ENCODE measurements at places on chromosomes 12 and 14.

- DNase-seq = no peak
Measured at GRCh38 chr12:561391-561705, 101.6 kb downstream of the B4GALNT3 start.

DNA sequence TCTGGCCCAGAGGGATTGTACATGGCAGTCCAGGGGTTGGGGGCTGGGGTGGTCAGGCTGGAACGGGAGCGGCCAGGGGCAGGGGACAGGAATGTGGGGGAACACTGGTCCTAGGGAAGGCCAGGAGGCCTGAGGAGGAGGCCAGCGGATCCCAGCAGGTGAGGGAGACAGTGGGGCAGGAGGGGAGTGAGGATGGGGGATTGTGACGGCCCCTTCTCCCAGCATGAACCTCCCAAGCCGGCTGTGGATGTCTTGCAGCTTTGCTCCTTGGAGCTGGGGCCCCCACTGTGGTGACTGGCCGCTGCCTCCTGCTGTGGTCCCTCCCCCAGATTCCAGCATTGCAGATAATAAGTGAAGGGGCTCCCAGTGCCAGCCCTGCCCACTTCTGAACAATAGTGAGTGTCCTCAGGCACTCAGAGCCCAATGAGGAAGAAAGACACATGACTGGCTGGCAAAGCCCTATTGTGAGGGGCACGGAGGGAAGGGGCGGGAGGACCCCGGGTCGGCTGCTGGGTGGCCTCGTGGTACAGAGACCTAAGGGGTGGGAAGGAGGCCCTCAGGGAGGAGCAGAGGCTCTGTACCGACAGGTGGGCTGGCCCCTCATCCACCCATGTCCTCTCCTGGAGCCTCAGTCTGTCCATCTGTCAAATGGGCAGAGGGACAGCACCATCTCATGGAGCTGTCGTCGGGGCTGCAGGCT lies 215.0 kb downstream of the KIF26A start:
- no peak for DNase-seq

DNA sequence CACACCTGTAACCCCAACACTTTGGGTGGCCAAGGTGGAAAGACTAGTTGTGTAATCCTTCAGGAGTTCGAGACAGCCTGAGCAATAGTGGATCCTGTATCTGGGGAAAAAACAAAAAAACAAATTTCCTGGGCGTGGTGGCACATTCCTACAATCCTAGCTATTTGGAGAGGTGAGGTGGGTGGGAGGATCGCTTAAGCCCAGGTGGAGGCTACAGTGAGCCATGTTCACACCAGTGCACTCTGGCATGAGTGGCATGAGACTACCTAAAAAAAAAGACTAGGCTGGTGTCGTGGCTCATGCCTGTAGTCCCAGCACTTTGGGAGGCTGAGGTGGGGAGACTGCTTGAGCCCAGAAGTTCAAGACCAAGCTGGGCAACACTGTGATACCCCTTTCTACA lies 17.2 kb downstream of the PTGES3 start:
- DNase-seq = no peak

DNA sequence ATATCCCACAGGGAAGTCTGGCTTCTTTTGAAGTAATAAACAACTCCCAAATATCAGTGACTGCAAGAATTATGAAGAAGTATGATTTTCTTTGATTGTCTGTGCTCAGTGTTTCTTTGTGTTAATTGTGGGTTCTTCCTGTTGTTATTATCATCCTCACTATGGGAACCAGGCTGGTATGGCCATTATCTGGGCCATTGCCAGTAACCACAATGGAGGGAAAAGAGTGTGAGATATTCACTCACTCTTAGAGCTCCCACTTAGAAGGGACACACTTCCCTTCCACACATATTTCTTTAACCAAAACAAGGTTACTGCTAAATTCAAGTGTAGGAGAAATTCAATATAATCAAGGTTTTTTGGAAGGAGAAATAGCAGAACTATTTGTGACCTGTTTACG lies 503.7 kb downstream of the SLC6A15 start:
- DNase-seq = no peak

DNA sequence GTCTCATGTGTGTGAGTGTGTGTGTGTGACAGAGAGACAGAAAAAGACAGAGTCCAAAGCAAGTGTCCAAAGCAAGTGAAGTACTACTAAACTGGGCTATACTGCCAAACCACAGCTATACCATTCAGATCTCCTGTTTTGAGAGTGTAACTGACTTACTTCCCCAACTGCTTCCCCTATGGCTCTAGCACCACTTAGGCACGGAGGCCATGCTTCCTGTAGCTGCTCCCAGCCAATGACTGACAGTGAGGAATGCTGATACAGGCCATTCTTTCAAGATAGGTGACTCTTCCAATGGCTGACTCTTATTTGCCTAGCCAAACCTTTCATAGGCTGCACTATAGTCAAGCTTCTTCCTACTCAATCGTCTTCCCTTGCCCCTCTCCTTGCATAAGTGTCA lies 393.2 kb downstream of the BCAT1 start:
- no peak for DNase-seq

GRCh38 chr12:4221258-4221620 lies 52.3 kb upstream of the CCND2 start:
- DNase-seq = no peak

GRCh38 chr14:51715250-51715649 lies 63.5 kb downstream of the FRMD6 start:
- no peak for DNase-seq

DNA sequence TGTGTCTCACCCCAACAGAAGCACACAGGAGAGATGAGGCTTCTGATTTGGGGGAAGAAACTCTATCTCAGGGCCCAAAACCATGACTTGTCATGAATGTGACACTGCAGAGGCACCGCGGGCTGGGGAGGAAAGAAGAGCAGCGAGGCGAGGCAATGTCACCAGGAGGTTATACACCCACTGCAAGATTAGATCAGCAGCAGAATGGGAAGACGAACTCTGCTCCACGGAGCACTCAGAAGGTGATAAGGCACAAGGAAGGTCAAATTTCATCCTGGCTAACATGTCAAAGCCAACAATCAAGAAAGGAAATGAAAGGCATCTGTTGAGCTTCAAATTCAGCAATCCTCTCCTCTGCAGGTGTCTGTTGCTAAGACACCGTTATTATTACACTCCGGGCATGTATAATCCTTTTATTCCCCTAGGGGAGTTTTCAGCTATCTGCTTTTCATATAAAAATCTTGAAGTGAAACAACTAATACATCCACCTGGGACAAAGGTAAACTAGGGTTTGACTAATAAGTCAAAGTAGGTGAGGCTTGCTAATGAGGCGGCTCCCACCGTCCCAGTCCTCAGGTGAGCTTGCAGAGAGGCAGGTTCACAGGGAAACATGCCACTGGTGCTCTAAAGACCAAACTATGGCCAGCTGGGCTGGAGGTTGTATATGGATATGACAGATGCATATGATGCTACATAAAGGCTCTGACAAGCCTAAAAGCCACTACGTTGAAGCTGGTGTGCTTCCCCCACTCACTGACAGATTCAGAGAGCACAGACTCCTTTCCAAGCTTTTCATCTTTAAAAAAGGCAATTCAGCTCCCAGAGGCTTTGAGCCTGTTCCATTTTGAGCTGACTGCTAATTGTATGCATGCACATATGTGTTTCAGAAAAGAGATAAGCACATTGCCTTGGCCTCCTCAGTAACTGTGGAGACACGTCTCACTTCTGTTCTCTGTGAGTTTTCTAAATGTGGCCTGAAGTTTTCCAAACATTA lies 221.2 kb downstream of the NELL2 start:
- peak; percentile 62 for DNase-seq

DNA sequence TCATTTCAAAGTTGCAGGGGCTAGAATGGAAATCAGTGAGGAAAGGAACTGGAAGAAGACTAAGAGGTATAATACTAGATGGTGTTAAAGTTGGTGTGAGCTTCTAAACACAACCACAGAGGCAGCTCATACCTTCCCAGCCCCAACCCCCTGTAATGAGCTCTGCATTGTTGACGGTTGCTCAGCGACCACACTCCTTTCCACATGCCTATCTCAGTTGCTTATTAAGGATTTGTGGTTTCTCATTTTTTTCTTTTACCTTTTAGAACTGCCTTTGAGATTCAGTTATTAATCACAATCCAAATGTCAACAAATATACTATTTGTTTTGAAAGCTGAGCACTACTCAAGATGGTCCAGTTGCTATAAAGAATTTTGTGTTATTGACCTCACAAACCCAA lies 62.1 kb upstream of the KIF21A start:
- no peak for DNase-seq

DNA sequence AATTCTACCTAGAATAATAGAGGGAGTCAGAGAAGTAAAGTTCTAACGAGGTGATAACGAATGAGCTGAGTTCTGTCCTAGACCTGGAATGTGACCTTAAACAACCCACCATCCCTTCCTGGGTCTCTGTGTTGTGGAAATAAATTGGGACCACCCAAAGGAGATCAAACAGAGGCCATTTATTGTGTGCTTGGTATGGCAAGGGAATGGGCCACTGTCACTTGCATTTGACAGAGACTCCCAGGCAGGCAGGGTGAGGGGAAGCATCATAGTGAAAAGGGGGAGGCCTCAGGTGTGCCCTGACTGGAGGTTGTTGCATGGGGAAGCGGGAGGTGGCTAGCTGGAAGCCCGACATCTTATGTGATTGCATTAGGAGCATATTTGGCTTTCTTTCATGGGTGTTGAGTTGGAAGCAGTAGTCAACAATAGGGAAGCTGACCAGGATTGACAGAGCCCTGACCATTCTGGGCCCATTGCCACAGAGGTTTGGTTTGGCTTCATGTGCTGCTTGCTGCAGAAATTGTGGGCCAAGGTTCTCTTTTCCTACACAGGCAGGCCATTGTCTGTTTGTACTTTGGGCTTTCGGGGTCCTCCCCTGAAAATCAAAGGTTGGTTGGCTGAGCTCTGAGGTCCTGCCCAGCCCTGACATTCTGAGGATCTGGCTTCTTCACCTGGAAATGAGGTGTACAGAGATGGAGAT lies 17.6 kb upstream of the FAM181A start:
- peak; percentile 42 for DNase-seq

DNA sequence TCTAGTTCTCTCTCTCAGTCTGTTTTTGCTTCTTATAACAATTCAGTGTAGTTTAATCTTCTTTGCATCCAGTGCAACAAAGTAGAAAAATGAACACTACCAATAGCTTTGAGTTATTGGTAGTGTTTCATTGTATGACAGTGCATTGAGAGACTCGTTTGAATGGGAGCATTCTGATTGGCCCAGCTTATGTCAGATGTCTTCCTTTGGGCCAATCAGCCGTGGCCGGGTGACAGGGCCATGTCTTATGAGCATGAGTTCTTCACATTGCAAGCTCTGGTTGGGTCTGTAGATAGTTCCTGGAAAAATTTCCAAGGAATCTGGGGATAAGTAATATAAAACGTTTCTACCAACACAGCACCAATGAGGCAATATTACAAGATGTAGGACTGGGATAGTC lies 36.5 kb downstream of the GYS2 start:
- no peak for DNase-seq
